ENCODE measurements at places on chromosomes 6 and 20. TPM values are rescaled to one million over a fixed set of nuclear protein-coding genes. Genes with fewer than 3 reads are reported as not detected.

GRCh38 chr6:87068795-87069194, 26.1 kb downstream of the CGA start:
- DNase-seq, result no peak

DNA sequence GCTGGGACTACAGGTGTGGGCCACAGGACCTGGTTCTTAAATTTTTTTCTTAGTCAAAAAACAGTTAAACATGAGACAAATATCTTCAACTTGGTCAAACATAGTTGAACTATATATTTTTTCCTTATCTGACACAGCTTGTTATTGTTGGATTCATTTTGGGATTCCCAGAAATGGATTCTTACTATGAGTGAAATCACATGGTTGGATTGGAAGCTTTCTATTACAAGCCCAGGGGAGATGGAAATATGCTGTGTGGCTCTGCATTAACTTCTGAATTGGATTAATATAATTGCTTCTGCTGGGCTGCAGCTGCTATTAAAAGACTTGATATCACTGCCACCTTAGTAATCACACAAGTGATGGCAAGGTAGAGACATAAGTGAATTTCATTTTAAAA, 126.4 kb upstream of the DUSP22 start:
- no peak for DNase-seq

DNA sequence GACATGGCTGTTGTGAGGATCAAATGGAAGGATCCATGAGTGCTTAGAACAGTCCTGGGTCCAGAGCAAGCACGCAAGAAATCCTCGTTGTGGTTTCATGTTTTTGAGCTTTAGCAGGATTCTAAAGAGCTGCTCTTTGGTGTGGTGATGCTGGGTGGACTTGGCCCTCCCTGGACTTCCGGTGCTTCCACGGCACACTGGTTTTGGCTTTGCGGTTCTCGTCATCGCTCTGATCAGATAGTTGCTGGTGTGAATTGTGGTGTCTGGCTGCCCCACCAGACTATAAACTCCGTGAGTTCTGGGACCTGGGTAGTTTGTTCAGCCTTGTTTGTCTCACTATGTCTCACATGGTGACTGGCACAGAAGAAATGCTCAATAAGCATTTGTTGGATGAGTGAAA, 3.3 kb downstream of the HNF4A start:
- DNase-seq, result no peak

TRIM31 gene
- total RNA-seq, result not detected

PAK5 gene
- total RNA-seq, result not detected

DNA sequence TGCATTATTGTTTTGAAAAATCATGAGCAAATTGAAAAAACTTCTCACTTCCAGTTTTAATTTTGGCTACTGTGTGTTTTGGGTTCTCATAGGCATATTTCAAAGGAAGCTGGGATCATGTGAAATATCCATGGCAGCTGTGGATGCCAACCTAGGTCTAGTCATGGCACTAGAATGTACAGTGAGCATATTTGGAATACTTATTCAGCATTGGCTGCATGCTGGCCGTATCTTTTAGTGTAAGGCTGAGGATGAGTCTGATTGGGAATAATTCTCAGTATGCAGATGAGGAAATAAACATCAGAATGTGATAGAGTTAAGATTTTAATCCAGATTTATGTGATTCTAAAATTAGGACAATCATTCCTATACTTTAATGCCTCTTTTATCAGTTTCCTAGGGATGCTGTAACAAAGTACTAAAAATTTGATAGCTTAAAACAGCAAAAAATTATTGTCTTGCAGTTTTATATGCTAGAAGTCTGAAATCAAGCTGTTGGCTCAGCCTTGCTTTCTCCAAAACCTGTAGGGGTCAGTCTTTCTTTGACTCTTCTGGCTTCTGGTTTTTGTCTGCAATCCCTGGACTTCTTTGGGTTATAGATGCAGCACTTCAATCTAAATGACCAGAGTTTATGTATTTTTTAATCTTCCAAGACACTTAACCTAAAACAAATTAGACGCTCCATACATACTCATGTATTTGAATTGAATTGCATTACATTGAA, 37.7 kb upstream of the DEFB112 start:
- peak; percentile 57 for DNase-seq

GRCh38 chr6:24864343-24864742, 65.6 kb upstream of the ARMH2 start:
- peak; percentile 50 for DNase-seq

DNA sequence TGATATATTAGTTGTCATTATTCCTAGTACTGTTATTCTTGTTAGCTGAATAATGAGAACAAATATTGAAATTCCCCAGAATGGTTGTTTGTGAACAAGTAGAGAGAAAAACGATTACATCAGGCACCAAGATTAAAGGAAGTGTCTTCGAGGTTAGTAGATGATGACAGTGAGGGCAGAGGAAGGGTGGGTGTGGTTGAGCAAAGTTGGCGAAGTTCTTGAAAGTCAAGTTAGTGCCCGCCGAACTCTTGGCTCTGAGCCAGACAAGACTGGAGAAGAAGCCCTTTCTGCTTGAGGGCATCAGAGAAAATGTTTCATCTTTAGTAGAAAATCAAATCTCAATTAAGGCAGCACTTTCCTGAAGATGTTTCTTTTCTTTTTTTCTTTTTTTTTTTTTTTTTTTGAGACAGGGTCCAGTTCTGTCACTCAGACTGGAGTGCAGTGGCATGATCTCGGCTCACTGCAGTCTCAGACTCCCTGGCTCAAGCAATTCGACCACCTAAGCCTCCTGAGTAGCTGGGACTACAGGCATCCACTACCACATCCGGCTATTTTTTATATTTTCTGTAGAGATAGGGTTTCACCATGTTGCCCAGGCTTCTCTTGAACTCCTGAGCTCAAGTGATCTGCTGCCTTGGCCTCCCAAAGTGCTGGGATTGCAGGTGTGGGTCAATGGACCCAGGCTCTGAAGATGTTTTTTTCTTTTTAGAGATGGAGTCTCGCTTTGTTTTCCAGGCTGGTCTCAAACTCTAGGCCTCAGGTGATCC, 77.1 kb downstream of the SGK1 start:
- DNase-seq, result no peak

GRCh38 chr20:57702091-57702490, 7.7 kb downstream of the PMEPA1 start:
- no peak for DNase-seq

- no peak for DNase-seq
These were observed 17.4 kb downstream of the CNBD2 start for GRCh38 chr20:35985806-35986205.

DSP gene
- total RNA-seq, result under 0.01 TPM

EYA2 gene
- total RNA-seq, result 1.7 TPM

KCNK16 gene
- not detected for total RNA-seq

CST11 gene
- not detected for total RNA-seq

BPIFB2 gene
- not detected for total RNA-seq

- DNase-seq, result no peak
These were observed 34.3 kb downstream of the GPLD1 start for GRCh38 chr6:24455061-24455460.

GRCh38 chr20:3900187-3900604, 11.0 kb downstream of the PANK2 start:
- peak; percentile 42 for DNase-seq

DNA sequence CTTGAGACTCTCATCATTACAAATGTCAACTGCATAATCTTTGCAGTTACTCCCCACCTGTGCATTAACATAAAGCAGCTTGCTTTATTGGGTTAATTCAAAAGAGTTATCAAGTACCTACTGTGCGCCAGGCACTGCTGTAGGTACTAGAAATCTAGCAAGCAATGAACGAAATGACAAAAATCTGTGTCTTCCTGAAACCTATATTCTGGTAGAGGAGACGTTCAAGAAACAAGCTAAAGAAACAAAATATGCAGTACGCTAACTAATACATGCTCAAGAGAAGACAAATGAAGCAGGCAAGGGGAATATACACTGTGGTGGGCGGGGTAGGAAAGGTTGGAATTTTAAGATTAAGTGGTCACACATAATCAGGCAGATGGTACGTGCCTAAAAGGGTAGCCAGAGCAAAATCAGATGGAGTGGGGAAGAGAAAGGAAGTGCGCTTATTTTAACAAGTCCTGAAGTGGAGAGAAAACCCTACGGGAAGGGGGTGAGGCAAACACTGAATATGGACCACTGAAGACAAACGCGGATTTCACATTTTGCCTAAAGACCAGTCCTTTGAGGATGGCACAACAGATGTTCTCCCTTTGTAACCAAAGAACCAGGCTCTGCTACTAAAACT, 1.2 kb downstream of the ELOVL2 start:
- DNase-seq, result no peak

GRCh38 chr20:5488823-5489222, 172.1 kb upstream of the PROKR2 start:
- DNase-seq, result no peak

GRCh38 chr20:49590163-49591017, 22.5 kb upstream of the PTGIS start:
- DNase-seq, result no peak

RAB44 gene
- total RNA-seq, result under 0.01 TPM

PDYN gene
- not detected for total RNA-seq

VNN1 gene
- not detected for total RNA-seq

- DNase-seq, result no peak
These were observed 27.6 kb downstream of the NCOA5 start for GRCh38 chr20:46062151-46062550.

GRCh38 chr20:33923740-33924139, 70.0 kb upstream of the RALY start:
- DNase-seq, result no peak

DNA sequence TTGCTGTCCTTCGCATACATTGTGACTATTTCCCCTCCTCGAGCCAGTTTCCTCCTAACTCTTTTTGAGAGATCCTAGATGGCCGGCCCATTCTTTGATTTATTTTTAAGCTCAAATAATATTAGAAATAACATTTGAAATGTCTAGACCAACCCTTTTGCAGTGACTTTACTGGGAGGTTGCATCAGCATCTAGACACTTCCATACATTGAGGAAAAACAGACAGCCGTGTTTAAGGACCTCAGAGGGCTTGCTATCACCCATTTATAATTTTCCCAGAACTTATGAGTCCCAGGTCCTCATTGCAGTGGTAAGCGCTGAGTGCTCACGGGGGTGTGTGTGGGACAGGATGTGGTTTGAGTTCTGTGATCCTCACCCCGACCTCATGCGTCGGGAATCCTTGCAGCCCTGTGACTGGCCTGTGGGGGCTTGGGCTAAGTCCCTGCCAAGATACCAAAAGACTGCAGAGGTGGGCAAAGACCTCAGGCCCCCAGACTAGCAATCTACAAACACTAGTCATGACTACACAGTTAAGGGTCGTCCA, at the start of gene GPX5:
TSS of gene GPX5 (plus strand) at position 386 of the 544 bp plus-strand sequence. CDS start at position 519, 133 bp downstream.
- peak; percentile 6 for DNase-seq

All from fibroblast of lung (primary cell).